ENCODE measurements at places on chromosomes 12 and 14.

DNA sequence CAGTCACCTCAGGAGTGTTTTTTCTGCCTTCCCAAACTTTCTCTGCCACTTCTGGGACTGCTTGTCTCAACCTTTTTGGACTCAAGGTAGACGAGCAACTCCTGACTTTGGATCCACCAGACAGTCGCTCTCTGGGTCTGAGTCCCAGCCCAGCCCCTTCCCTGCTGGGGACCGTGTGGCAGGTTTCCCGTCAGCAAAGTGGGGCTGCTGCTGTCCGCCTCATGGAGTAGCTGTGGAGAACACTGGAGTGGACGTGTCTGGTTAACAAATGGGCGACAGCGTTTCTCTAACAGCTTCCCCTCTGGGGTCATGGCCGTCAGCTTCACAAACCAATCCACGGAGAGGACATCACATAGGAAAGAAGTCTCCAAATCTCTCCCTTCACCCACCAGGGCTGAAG is 54.8 kb downstream of the KCTD10 start:
- DNase-seq = no peak

DNA sequence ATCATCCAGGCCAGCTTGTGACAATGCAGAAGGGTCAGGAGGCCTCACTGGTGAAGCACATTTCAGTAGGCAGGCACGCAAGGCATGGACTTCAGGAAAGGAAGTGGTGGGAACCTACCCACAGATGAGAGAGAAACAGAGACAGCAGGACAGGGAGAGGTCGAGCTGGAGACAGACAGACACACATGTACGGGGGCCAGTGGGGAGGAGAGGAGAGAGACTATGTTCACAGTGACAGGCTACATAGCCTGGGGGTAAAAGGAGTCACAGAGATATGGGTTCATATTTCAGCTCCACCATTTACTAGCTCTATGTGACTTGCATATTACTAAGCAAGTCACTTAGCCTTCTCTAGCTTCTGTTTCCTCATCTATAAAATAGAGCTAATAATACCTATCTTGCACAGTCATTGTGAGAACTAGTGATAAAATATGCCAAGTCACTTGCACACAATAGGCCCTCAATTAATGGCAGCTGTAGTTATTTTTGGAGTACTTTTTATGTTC is 91.1 kb upstream of the FUT8 start:
- DNase-seq = no peak

DNA sequence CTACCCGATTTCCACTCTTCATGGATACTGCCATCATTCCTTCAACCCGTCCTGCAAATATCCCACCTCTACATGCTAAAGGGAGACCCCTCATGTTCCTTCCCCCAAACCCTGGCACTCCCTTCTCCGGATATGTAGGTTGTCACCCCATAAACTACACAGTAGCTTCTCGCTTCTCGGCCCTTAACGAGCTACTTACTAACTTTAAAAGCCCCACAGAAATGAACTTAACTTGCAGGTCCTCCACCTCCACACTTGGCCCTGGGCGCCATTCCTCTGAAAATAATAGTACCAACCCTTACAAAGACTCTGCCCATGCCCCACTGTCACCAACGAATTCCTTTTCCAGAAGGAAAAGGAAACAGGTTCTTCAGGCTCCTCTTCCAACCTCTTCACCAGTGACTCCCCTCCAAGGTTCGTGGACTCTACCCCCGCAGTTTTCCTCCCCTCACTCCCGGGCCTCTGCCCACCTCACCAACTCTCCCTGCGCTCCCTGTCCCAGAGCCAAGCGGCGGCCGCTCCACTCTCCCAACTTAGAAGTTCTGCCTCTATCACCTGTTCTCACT is 1.2 kb downstream of the SPPL3 start:
- DNase-seq = no peak

GRCh38 chr12:60174476-60174875 is 578.6 kb downstream of the SLC16A7 start:
- no peak for DNase-seq

DNA sequence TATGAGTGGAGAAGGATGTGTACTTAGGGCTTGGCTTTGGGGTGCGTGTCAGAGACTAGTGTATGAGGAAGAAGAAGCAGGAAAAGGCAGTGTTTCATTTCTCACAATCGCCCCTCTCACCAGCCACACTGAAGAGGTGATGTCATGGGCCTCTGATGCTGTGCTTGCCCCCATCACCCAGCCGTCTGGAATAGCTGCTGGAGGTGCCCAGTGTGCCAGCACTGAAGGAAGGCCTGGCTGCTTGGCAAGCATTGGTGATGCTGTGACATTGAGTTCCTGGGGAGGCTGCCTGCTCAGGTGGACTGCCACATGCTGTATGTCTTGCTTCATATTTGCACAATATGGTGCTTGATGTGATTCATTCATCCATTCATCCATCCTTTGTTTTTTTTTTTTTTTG is 56.2 kb downstream of the CRADD start:
- no peak for DNase-seq

- DNase-seq = no peak
These were observed 345.2 kb downstream of the ZFP36L1 start for GRCh38 chr14:68447581-68448251.

DNA sequence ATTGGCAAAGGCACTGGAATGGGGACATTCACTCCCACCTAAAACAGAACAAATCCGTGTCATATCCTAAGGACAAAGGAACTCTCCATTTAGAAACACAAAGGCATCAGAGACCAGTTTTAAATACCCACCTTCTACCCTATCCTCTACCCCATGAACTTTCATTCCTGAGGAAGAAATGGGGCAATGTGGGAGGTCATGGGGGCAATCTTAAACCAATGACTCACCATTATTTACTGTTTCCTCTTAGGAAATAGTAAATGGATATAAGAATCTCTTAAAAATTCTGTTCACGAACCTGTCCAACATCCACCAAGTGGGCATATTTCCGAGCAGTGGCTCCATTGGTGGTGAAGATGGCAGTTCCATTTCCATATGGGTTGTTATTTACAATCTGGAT is 19.4 kb downstream of the ALDH6A1 start:
- no peak for DNase-seq

GRCh38 chr14:65346895-65347294 is 65.6 kb upstream of the FUT8 start:
- DNase-seq = no peak

GRCh38 chr14:50559990-50560930 is at the start of gene ATL1:
Gene ATL1 (plus strand): TSS chr14:50560145. CDS start chr14:50560266, 121 bp downstream.
- DNase-seq = no peak

DNA sequence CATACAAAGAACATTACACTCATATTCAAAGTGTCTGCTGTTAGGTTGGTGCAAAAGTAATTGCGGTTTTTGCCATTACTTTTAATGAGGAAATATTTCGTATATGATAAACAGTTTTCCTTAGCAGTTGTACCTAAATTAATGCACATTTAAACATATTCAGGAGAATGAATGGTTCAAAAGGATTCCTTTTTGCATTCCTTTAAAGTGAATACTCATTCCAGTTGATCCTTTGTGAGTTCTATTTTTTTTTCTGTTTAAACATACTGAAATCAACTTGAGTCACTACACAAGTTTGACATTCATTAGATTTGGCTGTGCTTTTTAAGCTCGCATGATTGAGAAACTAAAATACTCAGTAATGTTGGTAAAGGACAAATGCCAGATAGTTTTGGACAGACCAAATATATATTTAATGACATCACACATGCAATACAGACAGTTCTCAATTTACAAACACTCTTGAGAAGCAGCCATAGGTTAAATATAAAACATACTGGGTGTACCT is 13.8 kb upstream of the SLC38A2 start:
- peak; percentile 98 for DNase-seq

- no peak for DNase-seq
These were observed 73.1 kb upstream of the ACTN1 start for GRCh38 chr14:69052181-69052601.

DNA sequence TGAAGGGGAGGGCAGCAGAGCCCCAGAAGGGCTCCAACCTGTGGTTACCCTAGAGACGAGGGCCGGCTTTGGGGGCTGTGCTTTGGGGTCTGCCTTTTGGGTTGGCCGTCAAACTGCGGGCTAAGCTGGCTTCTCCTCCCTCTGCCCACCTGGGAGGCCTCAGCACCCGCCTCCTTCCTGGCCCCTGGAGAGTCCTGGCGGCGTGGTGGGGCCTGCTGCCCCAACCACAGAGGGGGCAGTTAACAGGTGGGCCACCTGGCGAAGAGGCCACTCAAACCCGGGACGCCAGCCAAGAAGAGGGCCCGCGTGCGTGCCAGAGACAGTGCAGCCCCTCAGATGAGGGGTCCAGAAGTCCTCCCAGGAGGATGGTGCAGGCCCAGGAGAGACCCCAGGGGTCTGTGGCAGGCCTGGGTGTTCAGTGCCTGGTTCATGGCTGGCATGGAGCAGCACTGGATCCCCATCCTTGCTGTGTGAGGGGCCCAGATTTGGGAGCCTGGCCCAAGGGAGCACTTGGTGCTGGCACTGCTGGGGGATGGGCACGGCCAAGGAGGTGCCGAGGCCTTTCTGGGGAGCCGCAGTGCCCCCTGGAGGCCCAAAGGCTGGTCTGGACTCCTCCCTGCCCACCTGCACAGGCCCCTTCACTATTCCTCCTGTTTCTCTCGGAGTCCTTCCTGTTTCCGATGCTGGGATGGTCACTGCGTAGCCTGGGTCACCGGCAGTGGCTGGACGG is 48.8 kb downstream of the LRCOL1 start:
- no peak for DNase-seq

DNA sequence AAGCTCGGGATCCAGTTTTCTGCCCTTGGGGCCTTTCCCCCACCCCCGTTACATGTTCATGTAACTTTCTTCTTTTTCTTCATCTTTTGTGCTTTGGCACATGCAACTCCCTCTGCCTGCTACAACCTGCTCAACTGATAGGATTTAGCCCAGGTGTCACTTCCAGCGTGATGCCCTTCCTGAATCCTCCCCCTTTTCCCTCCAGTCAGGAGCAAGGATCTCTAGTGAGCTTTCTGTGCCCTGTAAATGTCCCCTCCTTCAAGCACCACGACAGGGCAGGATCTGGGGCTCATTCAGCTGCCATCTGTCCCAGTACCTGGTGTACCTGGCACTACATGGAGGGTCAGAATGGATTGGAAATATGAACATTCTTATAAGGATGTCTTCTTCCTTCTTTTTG is 15.3 kb downstream of the PELI2 start:
- no peak for DNase-seq

- no peak for DNase-seq
These were observed 229.1 kb downstream of the KCNC2 start for GRCh38 chr12:74980510-74980909.

GRCh38 chr14:29926701-29927375 is 809 bp downstream of the PRKD1 start:
- DNase-seq = no peak

GRCh38 chr12:72746048-72746447 is 473.9 kb downstream of the TRHDE start:
- no peak for DNase-seq

- DNase-seq = no peak
These were observed 21.7 kb upstream of the GPATCH2L start for GRCh38 chr14:76129851-76130576.

GRCh38 chr14:70454731-70455130 is 2.8 kb downstream of the ADAM21 start:
- DNase-seq = no peak

DNA sequence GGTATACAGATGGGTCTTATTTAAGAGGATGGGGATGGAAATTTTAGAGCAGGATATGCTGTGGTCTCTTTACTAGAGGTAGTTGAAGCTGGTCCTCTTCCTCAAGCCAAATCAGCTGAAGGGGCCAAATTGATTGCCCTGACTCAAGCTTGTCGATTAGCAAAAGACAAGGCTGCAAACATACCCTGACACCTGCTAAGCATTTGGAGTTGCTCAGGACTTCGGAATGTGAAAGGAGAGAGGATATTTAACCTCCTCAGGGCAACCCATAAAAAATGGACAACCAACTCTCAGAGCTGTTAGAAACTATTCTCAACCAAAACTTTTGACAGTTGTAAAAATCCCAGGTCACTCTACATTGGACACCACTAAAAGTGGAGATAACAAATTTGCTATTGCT is 15.6 kb downstream of the PTGDR start:
- no peak for DNase-seq

GRCh38 chr14:66360366-66360926 is 125.7 kb upstream of the CCDC196 start:
- DNase-seq = no peak

- no peak for DNase-seq
These were observed 38.3 kb upstream of the FAR2 start for GRCh38 chr12:29110506-29111442.

DNA sequence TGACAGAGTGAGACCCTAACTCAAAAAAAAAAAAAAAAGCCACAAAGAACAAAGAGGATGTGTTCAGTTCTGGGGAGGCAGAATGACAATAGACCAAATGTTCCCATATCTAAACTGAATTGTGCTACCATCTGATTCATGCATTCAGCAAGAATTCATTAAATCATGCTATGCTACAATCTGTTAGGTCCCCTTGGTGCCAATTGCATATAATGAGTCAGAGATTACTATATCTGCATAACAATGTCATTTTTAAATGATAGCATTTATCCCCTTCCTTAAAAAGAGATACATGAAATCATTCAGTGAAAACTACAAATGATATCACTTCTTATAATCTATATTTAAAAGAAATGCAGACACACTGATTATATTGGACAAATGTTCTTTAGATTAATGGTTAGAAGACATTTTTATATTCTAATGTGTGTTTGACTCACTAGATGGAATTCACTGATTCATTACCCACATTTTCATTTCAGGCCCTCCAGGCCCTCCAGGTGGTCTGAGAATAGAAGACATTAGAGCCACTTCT is 207.6 kb upstream of the PDZRN4 start:
- DNase-seq = peak; percentile 61

GRCh38 chr14:32077081-32078022 is at the start of gene ARHGAP5:
Gene ARHGAP5 (plus strand): TSS chr14:32077304. CDS start chr14:32090670, 13,366 bp downstream.
- DNase-seq = no peak

GRCh38 chr14:52189325-52189724 is 78.2 kb upstream of the PTGDR start:
- DNase-seq = no peak

GRCh38 chr14:35287431-35288013 is 4.7 kb upstream of the PSMA6 start:
- no peak for DNase-seq

DNA sequence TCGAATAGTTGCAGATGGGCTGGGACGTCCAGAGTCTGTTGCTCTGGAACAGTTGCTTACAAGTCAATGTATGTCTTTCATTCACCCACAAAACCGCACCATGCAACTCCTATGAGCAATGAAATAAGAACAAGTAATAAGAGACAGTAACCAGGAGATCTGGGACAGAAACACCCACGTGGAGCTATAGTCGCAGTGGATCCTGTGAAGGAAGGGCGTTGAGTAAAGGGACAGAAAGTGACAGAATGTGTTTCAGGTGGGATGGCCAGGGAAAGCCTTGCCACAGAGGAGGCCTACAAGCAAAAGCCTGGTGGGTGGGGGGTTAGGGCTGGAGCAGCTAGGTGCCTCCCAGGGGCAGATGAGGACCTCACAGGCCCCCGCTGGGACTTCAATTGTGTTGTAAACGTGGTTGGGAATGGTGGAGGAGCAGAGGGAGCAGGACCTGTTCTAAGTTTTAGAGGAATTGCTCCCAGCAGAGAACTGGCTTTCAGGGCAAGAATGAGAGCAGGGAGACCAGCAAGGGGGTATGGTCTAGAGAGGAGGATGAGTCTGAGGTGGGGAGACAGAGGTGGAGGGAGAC is 86.7 kb upstream of the FZD10 start:
- no peak for DNase-seq

GRCh38 chr12:122903693-122904034 is 7.7 kb upstream of the VPS37B start:
- DNase-seq = no peak

GRCh38 chr12:122371475-122372045 is 50.9 kb downstream of the CLIP1 start:
- DNase-seq = no peak

All from fibroblast of skin of left quadriceps (primary cell).